KBM-7 (cell line): ENCODE measurements at places on chromosomes 11 and 22.

DNA sequence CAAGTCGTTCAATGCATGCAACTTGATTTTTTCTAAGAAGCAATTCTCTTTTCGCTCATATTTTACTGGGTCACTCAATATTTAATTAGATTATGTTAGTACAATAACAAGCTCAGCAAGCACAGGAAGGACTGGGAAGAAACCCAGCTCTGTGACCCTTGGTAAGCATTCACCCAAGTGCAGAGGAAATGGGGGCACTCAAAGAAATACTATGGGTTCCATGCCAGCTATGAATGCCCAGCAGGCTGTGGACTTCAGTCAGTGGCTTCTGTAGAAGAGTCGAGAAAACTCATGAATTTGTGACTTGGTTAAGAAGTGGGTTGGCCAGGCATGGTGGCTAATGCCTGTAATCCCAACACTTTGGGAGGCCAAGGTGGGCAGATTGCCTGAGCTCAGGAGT, 123.6 kb downstream of the GALNT18 start:
- no peak for DNase-seq

DNA sequence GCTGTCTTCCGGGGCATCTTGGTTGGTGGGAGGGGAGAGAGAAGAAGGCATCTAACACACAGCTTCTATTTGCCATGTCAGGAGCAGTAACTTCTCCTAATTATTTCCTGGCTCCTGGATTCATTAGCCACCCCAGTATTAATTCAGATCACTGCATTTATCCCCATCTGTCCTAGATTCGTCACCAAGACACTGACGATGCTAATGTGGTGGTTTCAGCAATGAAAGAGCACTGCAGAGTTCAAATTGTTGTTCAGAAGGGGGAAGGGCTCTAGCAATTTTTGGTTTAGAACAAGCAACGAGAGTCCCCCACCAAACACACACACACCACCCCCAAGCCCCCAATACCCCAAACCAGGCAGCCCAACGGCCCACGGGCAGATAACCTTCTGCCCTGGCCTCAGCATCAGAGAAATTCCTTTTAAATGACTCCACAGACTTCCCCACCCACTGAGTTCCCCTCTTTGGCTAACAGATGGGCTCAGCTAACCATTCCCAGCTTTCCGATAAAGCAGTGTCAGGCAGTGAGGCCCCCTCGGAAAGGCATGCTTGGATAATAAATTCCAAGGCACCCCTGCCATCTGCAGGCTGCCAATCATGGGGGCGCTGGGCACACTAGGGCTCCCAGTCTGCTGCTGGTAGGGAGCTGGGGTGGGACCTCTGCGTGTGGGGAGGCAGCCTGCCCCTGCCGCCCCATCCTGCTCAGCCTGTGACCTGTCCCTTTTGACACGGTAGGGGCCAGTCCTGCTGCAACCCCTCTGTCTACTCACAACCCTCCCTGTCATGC, 453.5 kb downstream of the MIAT start:
- DNase-seq, result no peak

DNA sequence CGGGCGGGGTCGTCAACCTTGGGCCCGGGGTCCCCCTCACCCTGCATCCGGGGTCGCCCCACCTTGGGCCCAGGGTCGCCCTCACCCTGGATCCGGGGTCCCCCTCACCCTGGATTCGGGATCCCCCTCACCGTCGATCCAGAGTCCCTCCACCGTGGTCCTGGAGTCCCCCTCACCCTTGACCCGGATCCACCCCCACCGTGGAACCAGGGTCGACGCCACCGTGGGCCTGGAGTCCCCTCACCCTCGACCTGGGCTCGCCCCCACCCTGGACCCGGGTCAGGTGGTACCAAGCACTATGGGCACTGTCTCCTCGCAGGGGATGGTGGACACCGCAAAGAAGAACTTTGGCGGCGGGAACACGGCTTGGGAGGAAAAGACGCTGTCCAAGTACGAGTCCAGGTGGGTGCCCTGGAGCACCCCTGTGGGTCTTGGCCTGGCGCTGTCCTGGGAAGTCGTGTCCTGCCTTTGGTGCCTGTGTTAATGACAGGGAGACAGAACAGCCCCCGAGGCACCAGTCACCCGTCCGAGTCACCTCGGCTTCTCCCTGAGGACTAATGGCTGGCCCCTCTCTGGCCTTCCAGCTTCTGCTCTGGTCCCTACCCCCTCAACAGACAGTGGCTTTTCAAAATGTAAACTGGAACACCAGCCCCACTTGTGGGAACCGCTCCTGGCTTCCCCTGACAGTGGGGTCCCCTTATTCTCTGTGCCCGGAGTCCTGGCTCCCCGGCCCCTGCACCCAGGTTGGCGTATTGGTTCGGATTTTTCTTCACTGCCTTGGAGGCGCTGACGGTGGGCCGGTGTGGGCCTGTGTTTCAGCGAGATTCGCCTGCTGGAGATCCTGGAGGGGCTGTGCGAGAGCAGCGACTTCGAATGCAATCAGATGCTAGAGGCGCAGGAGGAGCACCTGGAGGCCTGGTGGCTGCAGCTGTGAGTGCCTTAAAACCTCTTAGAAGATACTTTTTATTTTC, 762 bp downstream of the CRELD2 start:
- DNase-seq, result no peak

GRCh38 chr22:22397875-22398524, 110.5 kb downstream of the ZNF280B start:
- no peak for DNase-seq

GRCh38 chr22:20009582-20010306, 6.9 kb downstream of the ARVCF start:
- no peak for DNase-seq

DNA sequence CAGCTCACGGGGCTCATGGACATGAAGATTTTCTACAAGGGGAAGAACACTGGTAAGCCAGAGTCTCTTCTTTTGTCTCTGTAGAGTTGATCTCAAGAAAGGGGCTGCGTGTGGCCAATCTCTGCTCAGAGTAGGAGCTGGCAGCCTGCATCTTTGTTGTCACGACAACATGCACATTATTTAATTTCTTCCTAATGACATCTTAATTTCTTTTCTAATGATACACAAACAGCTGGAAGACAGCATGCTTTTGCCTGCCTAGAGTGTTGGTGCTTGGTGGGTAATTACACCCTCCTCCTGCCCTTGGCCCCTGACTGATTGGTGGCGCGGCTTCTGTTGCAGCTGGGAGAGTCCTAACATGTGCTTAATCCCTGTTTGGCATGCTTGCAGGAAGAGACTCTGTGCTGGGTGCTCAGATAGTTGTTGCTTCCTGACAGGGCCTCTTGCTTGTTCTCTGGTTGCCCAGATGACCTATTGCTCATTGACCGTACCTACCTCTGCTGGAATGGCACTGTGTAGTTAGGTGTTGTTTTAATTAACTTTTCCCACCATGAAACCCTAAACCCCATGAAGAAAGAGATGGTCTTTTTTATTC, 106.9 kb upstream of the SORL1-AS1 start:
- DNase-seq, result no peak

DNA sequence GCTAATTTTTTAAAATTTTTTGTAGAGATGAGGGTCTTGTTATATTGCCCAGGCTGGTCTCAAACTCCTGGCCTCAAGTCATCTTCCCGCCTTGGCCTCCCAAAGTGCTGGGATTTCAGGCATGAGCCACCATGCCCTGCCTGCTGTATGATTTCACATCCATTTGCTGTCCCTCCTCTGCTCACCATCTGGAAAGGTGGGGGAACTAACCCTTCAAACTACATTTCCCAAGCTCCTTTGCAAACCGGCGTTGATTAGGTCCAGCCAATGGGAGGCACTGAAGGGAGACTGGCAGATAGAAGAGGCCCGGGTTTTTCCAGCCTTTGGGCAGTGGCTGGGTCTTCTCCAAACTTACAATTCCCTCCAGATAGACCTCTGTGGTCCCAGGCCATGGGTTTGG, 19.3 kb downstream of the RFPL1 start:
- peak; percentile 47 for DNase-seq

- peak; percentile 74 for DNase-seq
These were observed 5.2 kb downstream of the BET1L start for GRCh38 chr11:201966-202365.

- DNase-seq, result no peak
These were observed 7.6 kb upstream of the RASGRP2 start for GRCh38 chr11:64751580-64751979.

- DNase-seq, result peak; percentile 48
These were observed 1.1 kb downstream of the FXYD2 start for GRCh38 chr11:117823294-117823945.

DNA sequence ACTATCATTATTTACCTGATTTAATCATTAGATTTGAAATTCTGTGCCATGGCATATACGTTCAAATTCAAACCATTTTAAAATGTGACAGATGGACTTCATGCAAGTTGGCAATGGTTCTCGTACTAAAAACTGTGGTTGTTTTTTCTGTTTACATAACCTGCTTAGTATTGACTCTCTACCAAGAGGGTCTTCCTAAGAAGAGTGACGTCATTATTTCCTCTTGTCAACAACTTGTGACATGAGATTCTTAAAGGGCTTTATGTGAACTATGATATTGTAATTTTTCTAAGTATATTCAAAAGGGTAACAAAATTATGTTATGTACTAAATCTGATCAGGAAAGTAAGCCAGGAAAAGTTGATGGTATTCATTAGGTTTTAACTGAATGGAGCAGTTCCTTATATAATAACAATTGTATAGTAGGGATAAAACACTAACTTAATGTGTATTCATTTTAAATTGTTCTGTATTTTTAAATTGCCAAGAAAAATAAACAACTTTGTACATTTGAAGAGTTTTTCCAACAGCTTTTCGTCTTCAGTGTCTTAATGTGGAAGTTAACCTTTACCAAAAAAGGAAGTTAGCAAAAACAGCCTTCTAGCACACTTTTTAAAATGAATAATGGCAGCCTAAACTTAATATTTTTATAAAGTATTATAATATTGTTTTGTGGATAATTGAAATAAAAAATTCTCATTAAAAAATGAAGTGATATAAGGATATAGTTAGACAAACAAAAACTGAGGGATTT, 87.0 kb downstream of the GRK3 start:
- peak; percentile 17 for DNase-seq

GRCh38 chr22:41123151-41123550, 30.8 kb downstream of the EP300 start:
- no peak for DNase-seq

DNA sequence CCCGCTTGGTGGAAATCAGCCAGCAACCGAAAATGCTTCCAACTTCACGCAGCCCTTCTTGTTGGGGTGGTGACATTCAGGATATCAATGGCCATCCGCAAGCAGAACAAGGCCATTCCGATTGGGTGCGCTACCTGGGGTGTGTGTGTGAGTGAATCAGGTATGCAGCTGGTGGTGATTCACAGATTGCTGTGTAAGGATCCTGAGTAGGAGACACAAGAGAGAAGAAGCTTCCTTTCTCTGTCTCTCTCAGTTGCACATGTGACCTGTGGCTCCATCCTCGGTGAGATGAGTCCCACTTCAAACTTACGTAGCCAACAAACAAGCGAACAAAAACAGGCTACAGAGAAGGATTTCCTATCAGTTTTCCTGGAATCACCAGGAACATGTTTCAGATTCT, 9.6 kb upstream of the TMEM184B start:
- no peak for DNase-seq

GRCh38 chr11:116180806-116181600, 591.8 kb downstream of the BUD13 start:
- DNase-seq, result no peak

GRCh38 chr22:43344520-43344787, 1.3 kb upstream of the SCUBE1 start:
- DNase-seq, result no peak

GRCh38 chr11:45583981-45584566, 81.3 kb downstream of the CHST1 start:
- DNase-seq, result no peak

- DNase-seq, result no peak
These were observed 13.0 kb downstream of the MTFP1 start for GRCh38 chr22:30438559-30438958.

GRCh38 chr22:32677876-32678275, 123.6 kb upstream of the TIMP3 start:
- DNase-seq, result no peak

DNA sequence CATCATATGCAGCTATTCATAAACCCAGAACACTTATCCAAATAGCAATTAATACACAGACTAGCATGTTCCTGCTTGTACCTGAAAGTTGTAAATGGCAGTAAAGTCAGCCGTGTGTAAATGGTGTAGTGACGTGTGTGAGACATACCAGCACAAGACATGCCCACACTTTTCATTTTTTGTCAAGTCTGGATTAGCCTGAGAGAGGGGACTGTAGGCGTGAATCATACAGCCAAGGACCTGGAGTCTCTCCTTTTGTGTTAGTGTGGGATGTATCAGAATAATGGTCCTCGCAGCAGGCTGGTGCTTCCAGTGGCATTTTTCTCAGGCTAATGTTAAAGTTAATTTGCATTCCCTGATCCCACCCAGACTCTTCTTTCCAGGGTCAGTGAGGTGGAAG, 116.8 kb upstream of the BMAL1 start:
- DNase-seq, result no peak

GRCh38 chr11:62702246-62702645, 5.0 kb downstream of the BSCL2 start:
- DNase-seq, result no peak

DNA sequence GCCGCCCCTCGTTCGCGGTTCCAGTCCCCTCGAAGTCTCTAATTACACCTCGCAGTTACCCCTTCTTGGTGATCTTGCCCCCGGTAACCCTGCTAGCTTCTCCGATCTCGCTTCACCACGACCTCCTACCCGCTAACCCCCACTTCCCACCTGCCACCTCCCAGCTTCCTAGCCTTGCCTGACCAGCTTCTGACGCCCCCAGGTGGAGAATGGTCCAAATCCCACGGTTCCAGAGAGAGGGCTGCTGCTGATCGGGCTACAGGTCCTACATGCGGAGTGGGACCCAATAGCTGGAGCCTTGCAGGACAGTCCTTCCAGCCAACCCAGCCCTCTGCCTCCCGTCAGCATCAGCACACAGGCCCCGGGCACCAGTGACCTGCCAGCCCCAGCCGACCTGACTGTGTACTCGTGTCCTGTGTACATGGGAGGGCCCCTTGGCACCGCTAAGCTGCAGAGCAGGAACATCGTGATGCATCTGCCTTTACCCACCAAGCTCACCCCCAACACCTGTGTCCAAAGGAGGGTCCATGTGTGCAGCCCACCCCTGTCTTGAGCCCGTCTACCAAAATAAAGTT, 31.9 kb downstream of the RRP8 start:
- DNase-seq, result no peak

GRCh38 chr11:78855116-78855515, 280.5 kb upstream of the NARS2 start:
- DNase-seq, result no peak

- DNase-seq, result no peak
These were observed 5.4 kb upstream of the MAPK8IP1 start for GRCh38 chr11:45879803-45880686.

DNA sequence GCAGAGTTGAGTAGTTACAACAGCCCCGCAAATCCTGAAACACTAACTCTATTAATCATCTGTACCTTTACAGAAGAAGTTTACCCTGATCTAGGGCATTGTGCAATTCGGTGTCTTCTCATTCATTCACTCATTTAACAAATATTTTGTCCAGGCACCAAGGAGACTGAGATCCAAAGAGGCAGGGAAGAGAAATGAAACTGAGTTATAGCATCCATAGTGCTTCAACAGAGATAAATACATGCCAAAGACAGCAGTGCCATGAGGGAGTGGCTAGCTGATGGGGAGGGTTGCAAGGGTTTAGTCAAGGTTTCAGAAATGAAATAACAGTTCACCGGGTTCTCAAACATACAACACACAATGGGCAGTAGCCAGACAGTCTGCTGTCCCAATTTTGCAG, 40.2 kb upstream of the MTNR1B start:
- no peak for DNase-seq

- no peak for DNase-seq
These were observed 135.0 kb upstream of the MTNR1B start for GRCh38 chr11:92834296-92835020.

GRCh38 chr11:126993599-126993998, 7.0 kb downstream of the KIRREL3 start:
- DNase-seq, result no peak

GRCh38 chr11:80831374-80831773, 1390.5 kb upstream of the TENM4 start:
- no peak for DNase-seq
